ENCODE measurements at places on chromosomes 3 and 15.

- DNase-seq = no peak
These were observed 708.4 kb upstream of the CBLB start for GRCh38 chr3:106577241-106577640.

DNA sequence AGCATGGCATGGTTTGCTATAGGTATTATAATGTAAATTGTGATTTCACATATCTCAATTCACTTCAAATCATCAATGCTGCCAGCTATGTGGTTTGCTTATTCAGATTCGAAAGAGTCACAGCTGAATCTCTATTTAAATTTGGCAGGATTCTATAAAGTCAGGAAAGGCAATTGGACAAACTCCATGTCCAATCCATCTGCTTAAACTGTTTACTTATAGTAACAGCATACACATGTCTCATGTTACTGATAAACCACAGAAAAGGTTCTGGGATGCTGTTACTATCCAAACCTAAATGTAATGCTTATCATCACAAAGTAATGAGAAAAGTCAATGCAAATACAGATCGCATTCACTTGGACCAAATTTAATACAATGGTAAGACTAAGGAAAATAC, 229.7 kb downstream of the ISL2 start:
- DNase-seq = no peak

DNA sequence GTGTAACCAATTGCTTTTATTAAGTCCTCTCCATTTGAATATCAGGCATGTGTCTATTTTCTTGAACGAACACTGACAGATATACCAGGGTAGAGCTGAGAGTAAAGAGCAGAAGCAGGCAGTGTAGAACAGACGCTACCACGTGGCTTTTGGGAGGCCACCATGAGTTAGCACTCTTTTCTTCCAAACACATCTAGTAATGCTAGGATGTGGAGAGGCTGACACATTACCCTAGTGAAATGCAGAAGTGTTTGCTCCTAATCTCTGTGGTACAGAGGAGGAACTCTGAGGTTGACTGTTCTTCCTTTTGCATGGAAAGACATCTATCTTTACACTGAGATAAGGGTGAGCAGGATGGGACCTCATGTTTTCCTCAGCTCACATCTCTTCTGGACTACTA, 216.3 kb downstream of the SATB1 start:
- DNase-seq = no peak

DNA sequence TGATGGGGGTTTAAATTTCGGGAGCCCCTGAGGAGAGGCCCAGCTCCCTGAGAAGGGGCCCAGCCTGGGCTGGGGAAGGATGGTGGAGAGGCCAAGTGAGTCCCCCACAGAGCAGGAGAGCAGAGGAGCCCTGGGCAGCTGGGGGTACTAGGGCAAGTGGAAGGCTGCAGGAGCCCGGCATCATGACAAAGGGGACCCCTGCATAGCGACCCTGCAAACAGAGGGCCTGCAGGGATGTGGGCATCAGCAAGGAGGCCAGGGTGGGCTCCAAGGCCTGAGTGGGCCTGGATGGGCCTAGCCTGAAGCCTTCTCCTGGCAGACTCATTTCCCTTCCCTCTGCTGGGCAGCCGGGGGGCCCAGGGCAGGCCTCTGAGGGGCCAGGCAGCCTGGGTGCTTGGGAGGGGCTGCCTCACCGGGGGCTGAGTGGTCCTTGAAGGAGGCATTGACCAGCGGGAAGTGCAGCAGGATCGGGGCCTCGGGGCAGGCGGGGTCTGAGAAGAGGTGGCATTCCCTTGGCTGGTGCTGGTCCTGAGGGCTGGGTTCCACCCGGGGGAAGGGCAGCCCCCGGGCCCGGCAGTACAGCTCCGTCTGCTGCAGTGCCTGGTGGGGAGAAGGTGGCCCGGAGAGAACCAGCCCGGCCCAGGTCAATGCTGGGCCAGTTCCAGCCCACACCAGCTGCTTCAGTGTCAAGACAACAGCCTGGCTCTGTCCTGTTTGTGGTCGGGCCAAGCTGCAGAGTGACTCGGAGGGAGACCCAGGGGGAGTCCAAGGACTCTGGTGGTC, 24.7 kb downstream of the PLA2G4D start:
- DNase-seq = no peak

DNA sequence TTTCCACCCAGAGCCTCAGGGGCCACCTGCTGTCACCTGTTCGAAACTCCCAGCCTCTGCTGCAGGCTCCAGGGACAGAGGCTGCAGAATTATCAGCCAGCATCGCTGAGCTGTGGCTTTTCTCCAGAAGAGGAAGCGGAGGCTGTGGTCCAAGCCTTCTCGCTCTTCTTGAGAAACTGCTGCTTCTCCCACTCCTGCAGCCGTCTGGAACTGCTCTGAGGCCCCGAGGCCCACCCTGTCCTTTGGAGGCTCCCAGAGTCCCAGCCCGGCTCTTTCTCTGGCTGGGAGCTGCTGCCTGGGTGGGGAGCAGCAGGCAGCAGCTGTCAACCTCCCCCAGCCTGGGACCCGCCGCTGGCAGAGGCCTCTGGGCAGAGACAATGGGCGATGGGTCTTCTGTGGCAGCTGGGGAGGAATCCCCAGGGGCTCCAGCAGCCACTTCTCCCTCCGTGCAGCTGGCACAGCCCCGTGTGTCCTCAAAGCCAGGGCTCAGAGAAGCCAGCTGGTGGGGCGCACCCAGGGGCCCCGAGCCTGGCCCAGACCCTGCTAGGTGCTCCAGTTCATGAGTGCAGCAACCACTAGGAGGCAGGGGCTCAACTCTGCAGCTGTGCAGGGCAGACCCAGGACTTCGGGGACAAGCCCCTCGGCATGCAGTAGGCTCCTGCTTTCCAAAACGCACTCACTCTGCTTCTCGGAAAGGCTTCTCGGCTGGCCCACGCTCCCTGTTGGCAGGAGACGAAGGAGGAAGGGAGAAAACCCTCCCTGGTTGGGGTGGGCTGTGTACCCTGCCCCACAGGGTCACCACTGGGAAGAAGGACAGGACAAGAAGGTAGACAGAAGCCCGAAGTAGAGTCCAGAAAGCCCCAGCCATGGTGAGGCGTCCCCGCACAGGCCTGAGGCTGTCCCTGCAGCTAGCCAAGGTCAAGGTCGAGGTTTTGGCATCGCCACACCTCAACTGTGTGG, 49.9 kb upstream of the FURIN start:
- no peak for DNase-seq

- no peak for DNase-seq
These were observed 15.7 kb downstream of the C3orf52 start for GRCh38 chr3:112101916-112102315.

DNA sequence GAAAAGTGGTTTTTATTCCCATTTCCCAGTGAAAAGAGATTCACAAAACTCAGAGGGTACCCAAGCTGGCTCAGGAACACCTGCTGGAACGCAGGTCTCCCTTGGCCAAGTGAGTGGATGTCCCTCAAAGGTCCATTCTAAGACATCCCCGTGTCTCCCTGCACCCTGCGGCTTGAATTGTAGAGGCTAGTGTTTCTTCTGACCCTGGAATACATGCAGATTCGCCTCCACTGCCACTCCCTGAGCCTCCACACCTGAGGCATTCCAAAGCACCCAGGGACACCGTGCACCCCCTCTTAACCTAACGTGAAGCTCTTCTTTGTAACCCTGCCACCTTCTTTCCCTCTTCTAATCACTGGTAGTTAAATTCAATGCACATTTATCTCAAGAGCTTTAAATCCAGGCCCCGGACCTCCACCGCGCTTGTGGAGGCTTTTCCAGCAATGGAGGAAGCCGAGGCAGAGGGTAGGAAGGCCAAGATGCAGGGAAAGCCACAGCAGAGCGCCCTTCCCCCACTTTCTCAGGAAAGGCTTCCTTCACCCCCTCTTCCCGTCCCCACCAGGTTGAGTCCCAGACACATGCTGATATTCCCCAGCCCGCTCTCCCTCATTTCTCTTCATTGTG, 590 bp upstream of the ITGA11 start:
- no peak for DNase-seq

- no peak for DNase-seq
These were observed 51.8 kb upstream of the FURIN start for GRCh38 chr15:90816401-90817116.

- DNase-seq = no peak
These were observed 7.3 kb upstream of the CD96 start for GRCh38 chr3:111534701-111535100.

DNA sequence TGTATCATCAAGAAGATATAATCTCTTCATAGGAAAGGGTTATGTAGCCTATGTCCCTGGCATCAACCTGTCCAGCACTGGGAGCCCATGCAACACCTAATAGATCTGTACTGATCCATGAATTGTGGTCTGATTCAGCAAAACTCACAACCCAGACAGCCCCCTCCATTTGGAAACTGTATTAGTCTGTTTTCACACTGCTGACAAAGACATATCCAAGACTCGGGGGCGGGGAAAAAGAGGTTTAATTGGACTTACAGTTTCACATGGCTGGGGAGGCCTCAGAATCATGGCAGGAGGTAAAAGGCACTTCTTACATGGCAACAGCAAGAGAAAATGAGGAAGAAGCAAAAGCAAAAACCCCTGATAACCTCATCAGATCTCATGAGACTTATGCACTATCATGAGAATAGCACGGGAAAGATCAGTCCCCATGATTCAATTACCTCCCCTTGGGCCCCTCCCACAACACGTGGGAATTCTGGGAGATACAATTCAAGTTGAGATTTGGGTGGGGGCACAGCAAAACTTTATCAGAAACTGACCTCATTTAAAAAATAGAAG, 83.3 kb downstream of the TRIM42 start:
- no peak for DNase-seq

- DNase-seq = no peak
These were observed 367.9 kb upstream of the PROK2 start for GRCh38 chr3:72152551-72153476.

DNA sequence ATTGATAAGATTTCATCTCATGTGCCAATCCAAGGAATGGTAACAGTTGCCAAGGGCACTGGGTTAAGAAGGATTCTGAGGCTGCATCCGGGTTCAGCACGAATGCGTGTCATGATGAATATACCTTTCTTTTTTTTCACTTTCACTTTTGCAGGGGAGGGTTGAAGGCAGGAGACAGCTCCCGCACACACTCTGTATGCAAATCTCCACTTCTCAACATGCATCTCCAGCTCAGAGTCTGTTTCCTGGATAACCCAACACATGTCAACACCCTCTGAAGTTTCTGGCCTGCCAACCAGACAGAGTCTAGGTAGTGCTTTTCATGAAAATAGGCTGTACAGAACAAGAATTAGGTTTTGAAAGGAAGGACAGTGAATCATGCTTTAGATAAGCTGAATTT, 21.6 kb downstream of the B4GALT4 start:
- DNase-seq = no peak

DNA sequence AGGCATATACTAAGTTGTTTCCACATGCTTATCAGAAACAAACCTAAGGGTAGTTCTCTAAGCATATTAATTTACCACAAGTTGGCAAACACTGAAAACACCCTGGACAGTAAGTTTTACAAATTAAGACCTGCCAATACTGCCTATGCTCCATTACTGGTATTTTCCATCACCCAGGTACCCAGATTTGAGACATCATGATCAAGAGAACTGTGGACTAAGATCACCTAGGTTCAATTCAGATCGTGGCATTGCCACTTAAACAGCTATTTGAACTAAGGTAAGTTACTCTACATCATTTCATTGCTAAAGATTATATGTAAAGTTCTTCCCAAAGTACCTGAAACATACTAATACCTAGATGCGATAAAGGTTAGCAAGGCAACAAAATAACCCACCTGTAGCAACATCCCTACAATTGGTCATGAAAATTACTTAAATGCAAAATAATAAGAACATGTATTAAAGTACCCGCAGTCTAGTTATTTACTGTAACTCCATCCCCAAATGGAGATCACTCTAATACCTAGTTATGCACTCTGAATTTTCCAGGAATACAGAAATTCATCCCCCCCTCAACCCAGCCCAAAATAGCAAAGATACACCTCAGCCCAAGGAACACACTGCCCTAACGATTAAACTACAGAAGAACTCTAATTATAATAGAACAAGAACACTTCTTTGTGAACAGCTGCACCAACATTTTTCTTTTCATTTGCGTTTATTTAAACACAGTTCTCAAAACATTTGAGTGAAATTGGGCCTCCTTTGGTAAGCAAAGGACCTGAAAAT, 21.6 kb downstream of the TRA2B start:
- no peak for DNase-seq

DNA sequence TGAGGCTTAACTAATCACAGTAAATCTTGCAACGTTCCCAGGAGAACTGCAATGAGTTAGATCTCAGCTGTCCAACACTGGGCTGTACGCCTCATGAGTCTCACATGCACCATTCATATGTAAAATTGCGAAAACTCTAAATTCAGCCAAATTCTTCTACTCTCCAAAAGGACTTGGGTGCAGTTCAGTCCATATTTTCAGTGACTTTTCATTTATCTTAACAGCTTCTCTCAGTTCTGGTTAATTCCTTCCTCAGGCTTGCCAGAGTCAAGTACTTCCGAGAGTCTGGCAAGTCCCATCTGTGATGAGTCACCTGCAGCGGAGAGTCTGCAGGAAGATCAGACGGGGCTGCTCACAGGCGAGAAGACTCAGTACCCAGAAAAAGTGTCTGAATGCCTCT, 11.5 kb downstream of the CCDC80 start:
- no peak for DNase-seq

DNA sequence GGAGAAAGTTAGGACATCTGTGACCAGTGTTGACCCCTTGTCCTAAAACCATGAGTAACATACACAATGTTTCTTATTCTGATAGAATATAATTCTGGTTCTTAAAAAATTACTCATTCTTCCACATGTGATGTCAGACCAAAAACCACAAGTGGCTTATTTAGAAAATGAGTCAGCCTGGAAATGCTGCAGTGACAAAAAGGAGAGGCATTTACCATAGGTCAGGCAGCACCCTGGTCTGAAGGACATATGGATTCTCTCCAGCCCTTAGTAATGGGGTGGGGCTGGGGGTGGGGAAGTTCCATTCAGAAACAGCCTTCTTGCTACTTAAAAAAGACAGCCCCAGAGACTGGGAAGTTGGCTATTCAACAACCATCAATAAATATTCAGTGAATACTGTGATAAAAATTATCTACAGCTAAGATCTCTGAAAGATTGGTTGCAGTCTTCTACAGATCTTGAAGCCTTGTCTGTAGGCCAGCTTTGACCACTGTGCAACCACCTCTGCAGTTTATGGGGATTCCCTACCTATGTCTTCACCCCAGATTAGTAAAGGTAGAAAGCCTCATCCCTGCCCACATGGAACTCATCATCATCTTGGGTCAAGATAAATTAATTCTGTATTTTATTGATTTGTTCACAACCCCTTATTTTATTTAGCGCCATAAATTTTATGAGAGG, 34.9 kb upstream of the TIMP4 start:
- no peak for DNase-seq

DNA sequence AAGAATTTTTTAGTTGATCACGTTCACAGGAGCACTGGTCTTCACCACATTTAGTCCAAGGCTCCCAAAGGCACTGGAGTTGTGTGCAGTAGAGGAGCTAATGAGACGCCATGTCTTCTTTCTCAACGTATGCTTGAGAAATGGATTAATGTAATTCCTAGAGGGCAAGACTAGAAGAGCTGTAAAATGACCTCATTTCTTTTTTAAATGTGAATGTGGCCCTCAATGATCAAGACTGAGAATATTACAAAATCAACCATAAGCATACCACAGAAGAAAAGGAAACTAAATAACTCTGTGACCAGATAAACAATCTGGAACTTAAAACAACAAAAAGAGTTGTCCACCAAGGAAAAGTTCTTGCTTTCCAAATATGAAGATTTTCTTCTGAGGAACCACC, 112.1 kb upstream of the THBS1 start:
- DNase-seq = no peak
